HEK293T (cell line): ENCODE measurements at places on chromosomes 12 and 14.

DNA sequence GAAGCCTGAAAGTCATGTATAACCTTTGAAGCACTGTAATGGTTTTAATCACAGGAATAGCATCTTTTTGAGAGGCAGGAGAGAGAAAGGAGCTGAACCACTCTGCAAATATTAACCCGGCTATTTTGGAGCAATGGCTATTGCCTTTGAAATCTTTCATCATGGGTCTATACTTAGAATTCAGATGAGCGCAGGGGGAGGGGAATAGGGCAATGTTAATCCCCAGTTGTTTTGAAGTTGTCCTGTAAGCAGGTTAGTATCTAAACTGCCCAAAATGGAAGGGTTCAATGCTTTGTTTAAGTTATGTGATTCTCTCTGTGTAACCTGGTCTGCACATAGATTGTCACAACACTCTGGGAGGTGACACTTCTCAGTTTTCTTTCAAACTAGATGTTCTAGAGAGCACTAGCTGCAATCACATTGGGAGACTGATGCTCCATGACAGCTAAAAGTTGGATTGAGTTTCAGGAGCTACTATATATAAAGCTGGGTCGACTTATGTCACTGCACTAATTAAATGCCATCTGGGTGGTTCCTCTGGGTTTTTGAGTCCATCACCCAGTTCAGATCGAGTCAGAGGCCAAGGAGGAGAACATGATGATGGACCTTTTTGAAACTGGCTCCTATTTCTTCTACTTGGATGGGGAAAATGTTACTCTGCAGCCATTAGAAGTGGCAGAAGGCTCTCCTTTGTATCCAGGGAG, at the start of gene MYF6:
MYF6 (plus strand) TSS at position 509 of the 704 bp plus-strand sequence; CDS start at position 595, 86 bp downstream.
- no peak for DNase-seq

DNA sequence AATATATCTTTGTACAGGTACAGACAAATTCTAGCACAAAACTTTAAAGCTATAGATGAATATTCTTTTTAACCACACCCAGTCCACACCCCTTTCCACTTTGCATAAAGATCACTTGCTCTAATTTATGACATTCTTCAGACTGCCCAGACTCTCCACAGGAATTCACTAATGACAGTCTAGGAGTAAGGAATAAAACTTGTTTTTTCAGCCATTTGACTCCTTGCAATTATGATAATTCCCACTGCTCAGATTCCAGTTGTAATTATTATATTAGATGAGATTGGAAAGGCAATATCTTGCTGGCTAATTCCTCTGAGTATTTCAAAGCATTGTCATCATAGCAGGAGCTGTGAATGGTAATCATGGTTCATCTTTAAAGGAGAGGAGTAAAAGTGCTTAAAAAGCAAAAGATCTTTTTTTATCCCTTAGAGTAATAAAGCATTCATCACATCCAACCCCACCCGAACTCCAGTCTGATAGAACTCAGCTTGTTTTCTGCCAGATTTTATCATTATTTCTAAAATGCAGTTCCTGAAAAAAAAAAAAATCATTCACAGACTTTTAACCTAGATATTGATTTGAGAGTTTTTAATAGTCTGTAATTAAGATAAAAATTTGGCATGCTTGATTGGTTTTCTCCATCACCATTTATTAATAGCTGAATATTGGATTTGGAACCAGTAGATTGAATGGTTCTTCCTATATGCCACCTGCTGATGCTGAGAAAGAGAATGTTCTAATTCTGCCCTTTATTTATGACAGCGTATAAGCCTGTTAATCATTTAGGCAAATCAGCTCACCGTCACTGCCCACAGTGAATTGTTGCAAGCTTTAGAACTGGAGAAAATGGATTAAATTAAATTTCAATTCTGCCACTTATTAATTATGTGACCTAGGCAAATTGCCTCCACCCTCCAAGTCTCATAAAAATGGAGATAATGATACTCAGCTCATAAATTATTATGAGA, 93.9 kb upstream of the RASSF8 start:
- DNase-seq, result peak; percentile 14

DNA sequence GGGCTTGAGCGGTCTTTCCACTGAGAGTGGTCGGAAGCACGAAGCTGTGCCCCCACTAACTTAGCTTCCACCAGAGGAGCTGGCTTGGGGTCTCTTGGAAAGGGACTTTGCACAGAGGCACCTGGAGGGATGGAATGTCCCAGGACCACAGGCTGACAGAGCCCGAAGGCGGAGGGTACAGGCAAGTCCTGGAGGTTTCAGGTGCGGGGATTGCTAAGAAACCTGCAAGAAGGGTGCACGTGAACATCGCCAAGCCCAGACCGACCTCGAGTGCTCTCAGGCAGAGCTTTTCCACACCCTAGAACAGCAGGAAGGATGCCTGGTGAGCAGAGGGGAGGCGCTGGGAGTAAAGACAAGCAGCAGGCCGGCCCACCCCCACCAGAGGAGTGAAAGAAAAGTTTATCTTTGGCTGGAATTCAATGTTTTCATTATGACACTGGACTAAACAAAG, 61.6 kb downstream of the SERPINA3 start:
- no peak for DNase-seq

- DNase-seq, result no peak
Observed at GRCh38 chr14:105876158-105876557, 349.8 kb downstream of the TMEM121 start.

GRCh38 chr14:80809663-80810062, 131.9 kb downstream of the CEP128 start:
- DNase-seq, result no peak

- DNase-seq, result no peak
Observed at GRCh38 chr12:21155522-21156351, 24.7 kb downstream of the SLCO1B1 start.

- DNase-seq, result no peak
Observed at GRCh38 chr14:100673085-100673806, 53.4 kb upstream of the DLK1 start.

DNA sequence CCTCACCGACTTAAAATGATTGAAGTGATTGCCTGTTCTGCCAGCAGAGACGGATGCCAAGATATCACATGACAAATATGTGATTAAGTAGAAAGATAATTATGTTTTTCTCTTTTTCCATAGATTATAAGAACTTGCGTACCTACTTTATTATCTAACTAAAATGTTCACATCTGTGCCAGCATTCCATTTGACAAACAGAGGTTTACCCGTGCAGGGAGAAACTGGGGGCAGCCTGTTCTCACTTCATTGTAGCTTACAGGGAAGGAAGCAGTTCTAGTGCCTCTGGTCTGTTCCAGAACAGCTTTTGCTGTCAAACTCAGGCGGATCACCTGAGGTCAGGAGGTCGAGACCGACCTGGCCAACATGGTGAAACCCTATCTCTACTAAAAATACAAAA, 29.6 kb downstream of the CCDC62 start:
- no peak for DNase-seq

- DNase-seq, result no peak
Observed at GRCh38 chr12:104751594-104751993, 206.5 kb downstream of the SLC41A2 start.

GRCh38 chr12:286531-287300, 24.1 kb upstream of the SLC6A13 start:
- DNase-seq, result no peak

GRCh38 chr14:29446971-29447370, 480.7 kb downstream of the PRKD1 start:
- DNase-seq, result no peak

DNA sequence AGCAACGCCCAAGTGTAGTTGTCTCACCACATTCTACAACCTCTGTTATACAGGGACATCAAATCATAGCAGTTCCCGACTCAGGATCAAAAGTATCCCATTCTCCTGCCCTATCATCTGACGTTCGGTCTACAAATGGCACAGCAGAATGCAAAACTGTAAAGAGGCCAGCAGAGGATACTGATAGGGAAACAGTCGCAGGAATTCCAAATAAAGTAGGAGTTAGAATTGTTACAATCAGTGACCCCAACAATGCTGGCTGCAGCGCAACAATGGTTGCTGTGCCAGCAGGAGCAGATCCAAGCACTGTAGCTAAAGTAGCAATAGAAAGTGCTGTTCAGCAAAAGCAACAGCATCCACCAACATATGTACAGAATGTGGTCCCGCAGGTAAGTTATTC, 123.0 kb downstream of the ARID2 start:
- no peak for DNase-seq

- peak; percentile 45 for DNase-seq
Observed at GRCh38 chr14:69281450-69282169, 21.7 kb downstream of the GALNT16 start.

GRCh38 chr12:43147878-43148277, 404.1 kb downstream of the ADAMTS20 start:
- no peak for DNase-seq

DNA sequence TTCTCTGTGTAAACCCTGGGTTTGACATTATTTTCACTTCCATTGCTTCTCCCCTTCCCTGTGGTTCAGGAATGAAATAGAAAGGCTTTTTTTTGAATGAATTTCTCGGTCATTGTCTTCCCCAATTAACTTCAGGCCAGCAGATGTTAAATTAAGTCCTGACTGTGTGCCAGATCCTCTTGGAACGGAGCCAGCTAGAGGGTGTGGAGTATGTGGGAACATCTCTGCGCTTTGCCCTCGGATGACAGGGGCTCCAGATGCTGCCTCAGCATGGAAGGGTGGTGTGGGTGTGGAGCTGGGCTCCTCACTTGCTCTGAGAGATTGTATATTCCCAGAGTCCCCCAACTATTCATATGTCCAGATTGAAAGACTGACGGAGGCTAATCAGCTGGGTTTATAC, 13.1 kb downstream of the KRT85 start:
- no peak for DNase-seq

- no peak for DNase-seq
Observed at GRCh38 chr14:86311151-86311550, 781.2 kb downstream of the FLRT2 start.

DNA sequence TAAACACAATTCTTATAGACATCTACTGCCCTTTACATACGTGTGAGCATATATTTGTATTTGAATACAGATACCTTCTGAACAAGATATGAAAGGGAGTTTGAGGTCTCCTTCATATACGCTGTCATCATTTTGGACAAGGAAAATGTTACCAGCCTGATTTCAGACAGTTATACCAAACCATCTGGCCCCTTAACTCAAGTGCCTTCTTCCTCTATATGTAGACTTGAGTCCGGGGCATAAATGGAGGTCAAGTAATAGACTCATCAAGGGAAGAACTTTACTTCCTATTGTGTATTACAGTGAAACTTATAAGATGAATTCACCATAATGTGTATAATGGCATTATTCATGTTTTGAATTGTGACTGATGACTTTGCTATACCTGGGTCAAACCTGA, 52.2 kb downstream of the FAR2 start:
- DNase-seq, result no peak

DNA sequence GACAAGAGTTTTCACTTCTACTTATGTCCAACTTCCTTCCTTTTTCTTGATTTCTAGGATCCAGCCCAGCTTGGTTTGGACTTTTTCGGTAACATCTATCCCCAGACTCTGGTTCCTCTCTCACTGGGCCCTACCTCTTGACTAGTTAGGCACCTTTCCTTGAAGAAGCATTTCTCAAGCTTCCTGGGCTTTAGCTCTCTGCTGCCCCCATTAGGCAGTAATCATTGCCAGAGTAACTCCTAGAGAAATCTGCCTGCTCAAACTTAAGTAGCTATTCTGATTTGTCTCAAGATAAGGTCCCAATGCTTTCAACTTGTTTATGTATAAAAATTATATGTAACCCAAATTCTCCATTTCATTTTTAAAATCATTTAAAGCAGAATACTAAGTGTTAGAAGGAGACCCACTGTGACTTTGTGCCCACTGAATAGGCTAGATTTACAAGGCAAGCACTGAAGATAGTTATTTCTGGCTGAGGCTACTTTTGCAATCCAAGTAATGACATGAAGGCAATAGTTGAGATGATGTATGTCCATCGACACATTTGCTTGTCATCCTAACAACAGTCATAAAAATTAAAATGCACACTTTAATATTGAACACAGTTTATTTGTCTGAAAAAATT, 275.0 kb upstream of the G2E3 start:
- DNase-seq, result peak; percentile 46
